ENCODE measurements at places on chromosomes 5 and 9. TPM values are rescaled to one million over a fixed set of nuclear protein-coding genes. Genes with fewer than 3 reads are reported as not detected.

- no peak for DNase-seq
- no peak overlapping the region for H3K27ac ChIP-seq
- no peaks in the 10 kb centered on the region for H3K36me3 ChIP-seq
- H3K4me1 ChIP-seq = peaks cover 5% of the 10 kb centered on the region
These were observed 68.1 kb downstream of the GALNT12 start for GRCh38 chr9:98875536-98875935.

DNA sequence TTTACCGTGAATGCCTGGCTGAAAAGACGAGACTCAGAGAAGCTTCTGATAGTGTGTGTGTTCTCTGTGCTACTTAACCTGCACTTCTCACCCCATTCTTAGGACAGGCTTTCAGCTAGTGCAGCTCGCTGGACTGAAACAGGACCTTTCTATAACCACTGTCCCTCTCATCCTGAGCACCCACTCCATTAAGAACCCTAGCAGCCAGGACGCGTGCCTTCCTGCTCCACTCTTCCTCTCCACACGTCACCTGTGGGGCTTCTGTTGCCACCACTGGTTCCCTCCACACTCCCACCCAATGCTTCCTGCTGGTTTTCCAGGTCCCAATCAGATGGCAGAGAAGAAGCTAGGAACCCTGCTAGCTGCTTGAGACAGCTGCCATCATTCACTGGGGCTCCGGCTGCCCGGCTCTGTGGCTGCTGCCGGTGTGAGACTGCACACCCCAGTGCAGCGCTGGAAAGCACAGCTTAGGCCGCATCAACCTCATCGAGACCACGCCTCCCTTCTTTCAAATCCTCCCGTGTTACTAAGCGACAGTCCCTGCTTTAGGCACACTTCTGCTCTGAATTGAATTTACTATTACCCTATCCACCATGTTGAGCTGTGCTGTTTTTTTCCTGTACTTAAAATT lies 44.0 kb downstream of the RNF130 start:
- no peak overlapping the region for H3K4me3 ChIP-seq
- H3K36me3 ChIP-seq = no peaks in the 10 kb centered on the region
- H3K27me3 ChIP-seq = no peaks in the 10 kb centered on the region
- no peaks in the 10 kb centered on the region for H3K4me1 ChIP-seq

The OBP2B gene
- not detected for total RNA-seq

GRCh38 chr9:104986096-104986495 lies 58.1 kb upstream of the ABCA1 start:
- no peak overlapping the region for H3K27ac ChIP-seq
- H3K36me3 ChIP-seq = no peaks in the 10 kb centered on the region
- peaks cover 8% of the 10 kb centered on the region for H3K4me1 ChIP-seq
- no peaks in the 10 kb centered on the region for H3K27me3 ChIP-seq

DNA sequence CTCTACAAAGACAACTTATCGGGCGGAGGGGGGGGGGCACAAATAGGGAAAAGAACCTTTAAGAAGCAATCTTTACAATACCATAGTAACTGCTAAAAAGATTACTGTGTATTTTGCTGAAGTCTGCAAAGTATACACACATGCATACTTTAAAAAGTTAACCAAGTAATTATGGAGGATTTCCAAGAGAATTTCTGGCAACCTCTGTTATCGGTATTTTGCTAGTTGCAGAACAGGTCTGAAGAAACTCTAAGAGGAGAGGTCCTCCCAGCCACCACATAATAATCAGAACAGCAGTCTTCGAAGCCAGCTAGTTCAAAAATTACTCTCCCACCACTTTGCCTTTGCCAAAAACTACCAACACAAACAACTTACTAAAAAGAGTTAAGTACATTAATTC lies 56.1 kb downstream of the UBAP2 start:
- peaks cover 9% of the 10 kb centered on the region for H3K36me3 ChIP-seq
- H3K4me3 ChIP-seq = no peak overlapping the region
- H3K4me1 ChIP-seq = no peaks in the 10 kb centered on the region

DNA sequence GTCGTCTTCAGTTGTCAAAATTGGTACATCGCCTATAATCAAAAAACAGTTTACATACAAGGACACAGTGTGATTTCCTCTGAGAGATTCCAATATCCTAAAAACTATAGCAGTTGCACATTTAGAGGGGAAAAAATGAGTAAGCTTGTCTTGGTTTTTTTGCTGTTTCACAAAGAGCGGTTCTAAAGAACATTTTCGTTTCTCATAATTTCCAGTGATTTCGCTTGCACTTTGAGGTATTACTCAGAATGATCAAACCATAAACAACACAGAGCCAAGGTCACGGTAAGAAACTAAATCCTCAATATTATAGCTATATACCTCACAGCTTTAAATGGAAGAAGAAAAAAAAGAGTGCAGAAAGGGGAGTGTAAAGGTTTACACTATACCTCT lies 861 bp downstream of the MTX3 start:
- DNase-seq = peak; percentile 1
- H3K27ac ChIP-seq = peak overlapping the region; percentile 68
- peaks cover 16% of the 10 kb centered on the region for H3K4me1 ChIP-seq
- peaks cover 6% of the 10 kb centered on the region for H3K36me3 ChIP-seq
- H3K4me3 ChIP-seq = peak overlapping the region; percentile 100
- H3K27me3 ChIP-seq = no peaks in the 10 kb centered on the region

The ARID3C gene
- total RNA-seq = not detected

- no peaks in the 10 kb centered on the region for H3K36me3 ChIP-seq
- H3K27ac ChIP-seq = no peak overlapping the region
- no peaks in the 10 kb centered on the region for H3K4me1 ChIP-seq
- no peak for DNase-seq
These were observed 768.5 kb upstream of the ACO1 start for GRCh38 chr9:31615966-31616365.
